Fibroblast of skin of left biceps (primary cell): ENCODE measurements at places on chromosomes 3 and 15.

- DNase-seq, result no peak
Measured at GRCh38 chr15:67100124-67100791, 34.9 kb downstream of the SMAD3 start.

DNA sequence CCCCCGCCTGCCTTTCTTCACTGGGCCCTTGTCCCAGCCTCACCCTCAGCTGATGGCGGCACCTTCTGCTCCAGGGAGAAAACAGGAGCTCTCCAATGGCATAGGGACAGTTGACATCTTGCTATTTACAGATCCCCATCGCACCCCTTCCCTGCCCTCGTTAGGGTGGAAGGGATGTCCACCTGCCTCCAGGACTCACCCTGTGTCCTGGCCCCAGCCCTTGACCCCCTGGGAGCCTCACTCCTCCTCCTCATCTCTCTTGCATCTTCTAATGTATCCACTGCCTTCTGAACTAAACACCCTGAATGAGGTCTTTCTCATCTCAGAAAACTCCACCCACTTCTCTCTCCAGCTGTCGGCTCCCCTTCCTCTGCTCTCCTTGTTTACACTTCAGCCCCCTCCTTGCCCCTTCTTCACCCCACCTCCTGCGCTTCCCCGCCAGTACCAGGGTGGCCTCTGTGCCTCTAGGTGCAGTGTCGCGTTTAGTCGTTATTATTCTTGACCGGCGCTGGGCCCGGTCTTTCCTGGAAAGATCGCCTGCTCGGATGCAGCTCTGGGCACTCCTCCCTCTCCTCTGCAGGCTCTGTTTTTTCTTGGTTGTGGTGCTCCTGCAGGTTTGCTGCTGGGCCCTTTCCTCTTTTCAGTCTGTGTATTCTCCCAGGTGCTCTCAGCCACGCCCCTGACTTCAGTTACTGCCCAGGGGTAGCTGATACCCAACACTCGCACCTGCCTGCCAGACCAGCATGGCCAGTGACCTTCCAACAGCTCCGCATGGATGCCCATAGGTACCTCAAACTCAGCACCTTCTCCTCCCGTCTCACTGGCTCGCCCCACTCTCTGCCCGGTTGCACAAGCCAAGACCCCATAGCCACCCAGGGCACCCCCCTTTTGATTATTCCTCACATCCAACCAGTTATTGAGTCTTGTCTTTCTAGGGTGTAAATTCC is 42.9 kb downstream of the PML start:
- DNase-seq, result no peak

DNA sequence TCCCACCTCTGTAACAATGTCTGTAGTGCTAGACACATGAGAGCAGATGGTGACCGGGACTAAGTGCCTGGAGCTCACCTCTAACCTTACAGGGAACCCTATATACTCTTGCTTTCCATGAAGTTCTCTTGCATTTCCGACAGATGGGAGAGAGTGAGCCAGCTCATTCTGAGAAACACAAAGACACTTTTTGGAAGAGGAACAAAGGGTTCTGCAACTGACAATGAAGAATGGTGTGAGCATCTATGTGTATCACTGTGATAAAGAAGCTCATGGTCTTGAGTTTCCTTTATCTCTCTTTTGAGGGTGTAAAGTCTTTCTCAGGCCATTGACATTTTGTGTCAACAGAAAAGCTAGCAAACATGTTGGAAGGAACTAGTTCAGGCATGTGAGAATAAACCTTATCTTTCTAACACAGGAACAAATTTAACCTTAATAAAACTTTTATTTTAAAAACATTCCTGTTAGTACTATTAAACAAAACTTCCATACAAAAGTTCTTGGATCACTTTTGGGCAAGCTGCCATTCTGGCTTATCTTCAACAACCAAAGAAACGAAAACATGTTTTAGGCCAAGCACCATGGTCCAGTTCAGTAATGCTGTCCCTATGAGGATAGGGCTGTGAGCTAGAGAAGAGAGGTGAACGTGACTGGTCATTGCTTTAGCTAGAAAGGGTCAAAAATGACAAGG is 142.7 kb downstream of the THRB start:
- DNase-seq, result peak; percentile 21

DNA sequence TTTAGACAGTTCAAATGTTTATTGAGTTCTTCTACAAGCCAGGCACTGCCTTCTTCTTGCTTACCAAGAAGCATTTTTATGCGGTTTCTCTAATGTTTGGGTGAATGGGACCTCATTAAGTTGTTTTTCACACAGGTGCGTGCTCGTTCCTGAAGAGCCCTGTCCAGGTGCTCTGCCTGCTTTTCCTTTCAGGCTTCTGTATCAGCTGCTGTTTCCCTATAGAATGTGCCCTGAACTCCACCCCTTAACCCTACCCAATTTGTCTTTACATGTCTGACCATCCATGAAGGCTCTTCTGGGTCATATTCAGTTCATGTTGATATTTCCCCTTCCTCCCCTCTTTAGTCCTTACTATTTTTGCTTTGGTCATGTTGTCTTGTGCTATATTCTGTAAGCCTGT is 22.4 kb upstream of the GOLGA6L10 start:
- no peak for DNase-seq

- no peak for DNase-seq
Measured at GRCh38 chr15:26083896-26084295, 220.8 kb upstream of the ATP10A start.

- no peak for DNase-seq
Measured at GRCh38 chr3:46646700-46647099, 34.4 kb downstream of the FAM240A start.

- no peak for DNase-seq
Measured at GRCh38 chr3:50275141-50275995, 3.5 kb upstream of the LSMEM2 start.

DNA sequence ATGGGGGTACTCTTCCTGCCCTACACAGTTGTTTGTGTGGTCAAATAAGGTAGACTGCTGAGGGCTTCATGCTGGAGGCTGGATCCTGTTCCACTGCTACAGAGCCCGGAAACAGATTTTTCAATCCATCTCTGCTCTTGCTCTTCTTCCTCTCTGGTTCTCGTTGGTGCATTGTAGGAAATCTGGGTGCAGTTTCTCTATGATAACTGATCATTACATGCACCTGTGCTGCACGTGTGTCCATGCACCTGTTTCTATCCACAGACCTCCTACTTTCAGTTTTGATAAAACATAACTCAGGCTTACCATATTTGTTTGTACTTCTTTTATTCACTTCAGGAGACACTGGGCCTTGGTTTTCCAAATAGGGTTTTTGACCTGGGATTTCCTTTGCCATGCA is 21.3 kb downstream of the MINAR1 start:
- no peak for DNase-seq

- no peak for DNase-seq
Measured at GRCh38 chr3:4957978-4958377, 21.3 kb upstream of the BHLHE40 start.

DNA sequence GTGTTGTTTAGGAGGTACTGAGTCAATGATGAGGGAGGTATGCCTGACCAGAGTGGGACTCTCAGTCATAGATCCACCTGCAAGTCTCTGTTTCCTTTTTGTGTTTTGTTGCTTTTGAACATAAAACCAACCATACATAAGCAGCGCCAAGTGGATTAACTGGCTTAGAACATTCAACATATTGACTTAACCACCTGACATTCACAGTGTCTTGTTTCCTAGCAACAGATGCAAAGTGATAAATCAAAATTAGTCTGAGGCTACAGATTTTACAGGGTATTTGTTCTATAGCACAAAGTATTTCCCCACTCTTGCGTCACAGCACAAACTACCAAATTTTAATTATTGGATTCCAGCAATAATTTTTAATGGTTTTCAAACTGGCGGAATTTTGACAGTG is 283.8 kb downstream of the BBX start:
- DNase-seq, result no peak

- DNase-seq, result no peak
Measured at GRCh38 chr15:74336061-74337005, 31.1 kb downstream of the CYP11A1 start.

DNA sequence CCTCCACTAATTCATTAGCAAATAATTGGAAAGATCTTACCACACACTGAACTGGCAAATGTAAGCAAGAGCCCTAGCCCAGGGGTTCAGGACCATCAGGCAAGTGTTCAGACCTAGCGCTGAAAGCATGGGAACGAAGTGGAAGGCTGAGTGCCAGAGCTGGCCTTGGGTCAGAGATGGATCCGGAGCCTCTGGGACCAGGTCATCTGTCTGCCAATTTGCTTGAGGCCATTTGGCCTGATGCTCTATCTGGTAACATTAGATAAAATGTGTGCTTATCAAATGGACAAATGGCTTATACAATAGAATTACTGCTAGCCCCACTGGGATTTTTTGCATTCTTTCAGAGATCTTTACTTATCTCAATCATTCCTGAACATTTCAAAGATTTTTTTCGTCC is 1.4 kb upstream of the TMC3 start:
- no peak for DNase-seq

DNA sequence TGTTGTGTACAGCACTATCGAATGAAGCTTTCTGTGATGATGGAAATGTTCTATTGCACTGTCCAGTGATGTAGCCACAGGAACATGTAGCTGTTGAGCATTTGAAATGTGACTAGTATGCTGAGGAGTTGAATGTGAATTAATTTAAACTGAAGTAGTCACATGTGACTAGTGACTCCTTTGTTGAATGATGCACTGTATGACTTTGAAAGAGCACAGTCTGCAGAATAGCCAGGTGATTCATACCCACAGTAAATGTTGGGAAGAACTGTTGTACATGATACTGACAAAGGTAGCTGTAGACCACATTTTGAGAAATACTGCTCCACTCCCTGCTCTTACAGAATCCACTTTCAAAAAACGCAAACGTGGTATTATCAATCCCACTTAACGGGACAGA is 34.0 kb upstream of the ACTL6A start:
- no peak for DNase-seq

- DNase-seq, result no peak
Measured at GRCh38 chr3:12471241-12471640, 13.0 kb upstream of the TSEN2 start.

GRCh38 chr3:128178782-128179483 is 25.7 kb downstream of the EEFSEC start:
- no peak for DNase-seq

- no peak for DNase-seq
Measured at GRCh38 chr3:190224863-190225692, 97.2 kb downstream of the CLDN1 start.

GRCh38 chr15:91921843-91922198 is 68.3 kb downstream of the SLCO3A1 start:
- no peak for DNase-seq

GRCh38 chr3:155629056-155629455 is 115.8 kb downstream of the PLCH1 start:
- DNase-seq, result peak; percentile 12

DNA sequence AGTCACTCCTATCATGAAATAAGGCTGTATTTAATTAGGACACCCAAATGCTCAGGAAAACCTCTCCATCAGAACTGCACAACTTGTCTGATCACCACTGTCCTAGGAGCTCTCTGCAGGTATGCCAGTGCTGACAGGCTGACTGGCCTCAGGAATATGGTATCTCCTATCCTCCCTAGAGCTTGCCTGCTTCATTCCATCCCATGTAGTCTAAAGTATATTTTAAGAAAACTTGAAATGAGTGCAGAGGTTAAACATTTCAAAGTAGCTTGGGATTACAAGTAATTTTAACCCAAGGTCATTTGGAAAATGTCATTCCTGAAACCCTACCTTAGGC is 23.7 kb downstream of the FILIP1L start:
- no peak for DNase-seq

- DNase-seq, result no peak
Measured at GRCh38 chr3:14512281-14512941, 27.7 kb downstream of the GRIP2 start.

DNA sequence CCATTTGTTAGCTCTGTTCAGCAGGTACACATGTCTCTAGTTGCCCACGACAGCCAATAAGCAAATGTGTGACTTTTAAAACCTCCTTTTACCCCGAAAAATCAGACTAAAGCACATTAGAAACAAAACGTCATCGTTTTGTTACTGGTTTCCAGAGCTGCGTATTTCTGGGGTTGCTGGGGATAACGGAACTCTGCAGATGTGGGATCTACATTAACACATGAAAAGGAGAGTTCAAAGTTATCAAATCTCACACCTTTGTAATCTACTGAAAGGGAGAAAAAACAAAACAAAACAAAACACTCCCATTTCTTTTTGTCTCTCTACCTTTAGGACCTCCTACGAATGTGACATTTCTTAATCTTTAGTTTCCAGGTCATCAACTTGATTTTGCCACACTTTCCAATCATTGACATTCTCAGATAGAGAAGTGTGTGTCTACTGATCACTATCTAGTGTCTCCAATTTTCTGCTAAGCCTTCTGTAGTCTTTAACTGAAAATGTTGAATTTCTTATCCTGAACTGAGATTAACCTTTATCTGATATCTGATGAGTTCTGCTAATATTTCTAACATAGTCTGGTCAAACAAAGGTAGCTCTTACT is 93.0 kb upstream of the TSPAN3 start:
- DNase-seq, result no peak

DNA sequence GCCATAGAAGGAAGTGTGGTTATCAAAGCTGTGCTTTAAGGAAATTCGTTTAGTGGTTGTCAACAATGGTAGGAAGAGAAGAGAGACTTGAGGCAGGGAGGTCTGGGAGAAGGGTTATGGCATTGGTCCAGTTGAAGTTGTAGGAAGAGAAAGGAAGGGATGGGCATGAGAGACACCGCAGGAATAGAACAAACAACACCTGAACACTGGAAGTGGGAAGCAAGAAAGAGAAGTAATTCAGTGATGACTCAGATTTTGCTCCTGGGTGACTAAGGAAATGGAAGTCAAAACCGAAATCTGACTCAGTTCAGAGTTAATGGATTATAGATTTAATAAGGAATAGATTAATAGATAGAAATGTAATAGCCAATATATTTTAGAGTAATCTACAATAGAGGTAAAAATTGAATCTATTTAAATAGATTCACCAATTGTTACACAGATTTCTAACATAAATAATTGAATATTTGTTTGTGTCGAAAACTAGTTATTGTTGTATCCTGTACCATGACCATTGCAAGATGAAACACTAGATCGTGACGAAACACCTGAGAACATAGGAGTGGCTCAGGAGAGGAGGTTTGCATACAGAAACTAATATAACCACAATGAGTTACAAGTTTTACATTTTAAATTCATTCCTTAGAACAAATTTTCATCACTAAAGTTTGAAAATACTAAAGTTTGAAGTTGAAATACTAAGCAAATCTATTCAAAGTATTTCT is 36.0 kb downstream of the THBS1 start:
- no peak for DNase-seq

DNA sequence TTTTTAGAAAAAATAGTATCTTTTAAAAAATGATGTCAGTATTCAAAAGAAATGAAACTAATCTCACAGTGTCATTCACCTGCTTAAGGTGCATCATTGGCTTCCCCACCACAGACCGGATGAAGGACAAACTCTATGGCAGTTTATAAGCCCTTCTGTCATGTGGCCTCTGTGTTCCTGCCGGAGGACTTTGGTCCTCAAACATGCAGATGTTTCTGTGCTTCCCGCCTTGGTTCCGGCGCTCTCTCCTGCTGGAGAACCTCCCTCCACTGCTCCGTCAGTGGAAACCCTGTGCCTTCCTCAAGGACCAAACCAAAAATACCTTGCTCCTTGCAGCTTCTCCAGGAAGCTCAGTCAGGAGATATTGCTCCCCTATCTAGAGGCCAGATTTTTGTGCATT is 326.3 kb downstream of the UACA start:
- no peak for DNase-seq

GRCh38 chr3:14424711-14425580 is 22.5 kb downstream of the SLC6A6 start:
- DNase-seq, result no peak

GRCh38 chr15:83106994-83107840 is at the start of gene TM6SF1:
Gene TM6SF1, plus strand, starts transcription at chr15:83107645. Its CDS starts 36 bp downstream, at chr15:83107681.
- no peak for DNase-seq

GRCh38 chr3:49534581-49535441 is 19.5 kb upstream of the BSN start:
- no peak for DNase-seq
